ENCODE measurements at places on chromosomes 13 and 19.

GRCh38 chr19:38319421-38320258 lies at the start of gene KCNK6:
TSS of gene KCNK6 (plus strand) at chr19:38319845. CDS start at chr19:38319951, 106 bp downstream.
- peak; percentile 41 for DNase-seq

DNA sequence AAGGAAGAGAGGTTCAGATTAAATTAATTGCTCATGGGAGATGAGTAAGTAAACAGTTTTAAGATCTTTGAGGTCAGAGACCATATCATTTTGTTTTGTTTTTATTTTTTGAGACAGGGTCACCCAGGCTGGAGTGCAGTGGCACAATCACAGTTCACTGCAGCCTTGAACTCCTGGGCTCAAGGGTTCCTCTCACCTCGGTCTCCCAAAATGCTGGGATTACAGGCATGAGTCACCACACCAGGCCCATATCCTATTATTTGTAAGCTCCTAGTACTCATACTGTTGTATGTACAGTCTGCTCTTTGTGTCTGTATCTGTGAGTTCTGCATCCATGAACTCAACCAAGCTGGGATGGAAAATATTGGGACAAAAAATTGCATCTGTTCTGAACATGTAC lies 6.0 kb upstream of the RASL11A start:
- no peak for DNase-seq

DNA sequence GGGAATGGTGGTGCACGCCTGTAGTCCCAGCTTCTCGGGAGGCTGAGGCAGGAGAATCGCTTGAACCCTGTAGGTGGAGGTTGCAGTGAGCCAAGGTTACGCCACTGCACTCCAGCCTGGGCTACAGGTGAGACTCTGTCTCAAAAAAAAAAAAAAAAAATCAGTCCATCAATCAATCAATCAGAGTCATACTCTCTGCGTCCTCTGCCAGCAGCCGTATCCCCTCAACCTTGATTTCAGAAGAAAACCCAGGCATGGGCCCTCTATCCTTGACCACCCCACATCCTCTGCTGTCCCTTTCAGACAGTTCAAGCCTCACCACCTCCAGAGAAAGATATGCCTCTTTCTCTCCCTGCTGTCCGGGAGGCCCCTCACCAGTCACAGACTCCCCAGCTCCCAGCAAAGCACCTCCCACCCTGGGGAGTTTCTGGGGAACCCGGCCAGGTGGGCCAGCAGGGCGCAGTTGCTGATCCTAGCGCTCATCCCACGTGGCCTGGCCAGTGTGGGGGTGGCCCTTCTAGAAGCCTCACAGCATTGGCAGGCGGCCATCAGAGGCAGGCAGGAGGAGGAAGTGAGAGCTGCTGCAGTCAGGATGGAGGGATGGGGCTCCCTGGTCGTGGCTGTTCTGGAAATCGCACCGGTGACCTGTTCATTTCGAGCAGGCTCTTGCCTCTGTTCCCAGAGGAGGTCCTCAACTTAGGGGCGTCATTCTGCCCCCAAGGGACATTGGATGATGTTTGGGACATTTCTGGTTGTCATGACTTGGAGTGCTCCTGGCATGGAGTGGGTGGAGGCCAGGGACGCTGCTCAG lies 10.2 kb upstream of the JSRP1 start:
- DNase-seq = no peak

DNA sequence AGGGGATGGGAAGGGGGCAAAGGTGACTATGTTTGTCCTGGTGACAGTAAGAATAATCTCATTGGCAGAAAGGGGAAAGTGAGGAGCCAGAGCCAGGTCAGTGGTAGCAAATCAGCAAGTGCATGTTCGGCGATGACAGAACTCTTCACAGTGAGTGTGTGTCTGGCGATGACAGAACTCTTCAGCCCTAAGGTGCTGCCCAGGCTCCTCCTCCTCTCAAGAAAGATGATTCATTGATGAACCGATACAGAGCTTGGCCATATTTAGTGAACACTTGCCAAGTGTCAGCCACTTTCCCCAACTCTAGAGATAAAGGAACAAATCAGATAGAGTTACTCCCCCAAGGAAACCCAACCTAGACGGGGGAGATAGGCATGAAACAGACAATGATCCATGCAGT lies 199.3 kb upstream of the UBL3 start:
- DNase-seq = peak; percentile 18

GRCh38 chr13:58587183-58587582 lies 955.6 kb downstream of the PCDH17 start:
- DNase-seq = no peak

- DNase-seq = peak; percentile 3
Measured at GRCh38 chr19:4368128-4368820, 24.9 kb downstream of the MPND start.

DNA sequence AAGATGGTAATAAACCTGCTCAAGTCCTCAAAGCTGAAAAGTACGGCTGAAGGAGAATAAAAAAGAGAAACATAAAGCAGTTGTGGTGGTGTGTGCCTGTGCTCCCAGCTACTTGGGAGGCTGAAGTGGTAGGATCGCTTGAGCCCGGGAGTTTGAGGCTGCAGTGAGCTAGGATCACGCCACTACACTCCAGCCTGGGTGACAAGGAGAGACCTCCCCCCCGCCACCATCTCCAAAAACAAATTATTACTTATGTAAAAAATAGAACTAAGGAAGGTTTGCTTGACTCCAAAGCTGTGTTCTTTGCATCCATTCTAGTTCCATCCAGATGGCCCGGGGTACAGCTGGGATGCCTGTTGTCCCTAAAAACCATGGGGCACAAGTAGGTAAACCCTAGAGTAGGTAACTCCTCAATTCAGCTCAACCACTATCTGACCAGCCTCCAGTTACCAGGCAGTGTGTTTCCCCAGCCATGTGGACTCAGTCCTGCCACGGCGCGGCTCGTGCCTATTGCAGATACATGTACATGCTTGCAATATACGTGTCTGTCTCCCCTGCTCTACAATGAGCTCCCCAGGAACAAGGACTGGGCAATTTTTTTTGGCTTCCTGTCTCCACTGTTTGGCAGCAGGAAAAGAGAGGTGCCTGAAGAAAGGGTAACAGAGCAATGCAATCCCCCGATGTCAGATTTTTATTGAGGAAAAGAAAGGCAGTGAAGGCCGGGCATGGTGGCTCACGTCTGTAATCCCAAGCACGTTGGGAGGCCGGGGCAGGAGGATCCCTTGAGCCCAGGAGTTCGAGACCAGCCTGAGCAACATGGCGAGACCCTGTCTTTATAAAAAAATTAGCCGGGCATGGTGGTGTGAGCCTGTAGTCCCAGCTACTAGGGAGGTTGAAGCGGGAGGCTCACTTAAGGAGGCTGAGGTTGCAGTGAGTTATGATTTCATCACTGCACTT lies 101.3 kb downstream of the GNG7 start:
- DNase-seq = no peak

DNA sequence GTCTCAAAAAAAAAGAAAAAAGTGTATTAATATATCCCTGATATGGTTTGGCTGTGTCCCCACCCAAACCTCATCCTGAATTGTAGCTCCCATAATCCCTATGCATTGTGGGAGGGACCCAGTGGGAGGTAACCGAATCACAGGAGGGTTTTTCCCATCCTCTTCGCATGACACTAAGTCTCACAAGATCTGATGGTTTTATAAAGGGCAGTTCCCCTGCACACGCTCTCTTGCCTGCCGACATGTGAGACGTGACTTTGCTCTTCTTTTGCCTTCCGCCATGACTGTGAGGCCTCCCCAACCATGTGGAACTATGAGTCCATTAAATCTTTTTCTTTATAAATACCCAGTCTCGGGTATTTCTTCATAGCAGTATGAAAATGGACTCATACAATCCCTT lies 17.7 kb downstream of the STK24 start:
- DNase-seq = no peak

DNA sequence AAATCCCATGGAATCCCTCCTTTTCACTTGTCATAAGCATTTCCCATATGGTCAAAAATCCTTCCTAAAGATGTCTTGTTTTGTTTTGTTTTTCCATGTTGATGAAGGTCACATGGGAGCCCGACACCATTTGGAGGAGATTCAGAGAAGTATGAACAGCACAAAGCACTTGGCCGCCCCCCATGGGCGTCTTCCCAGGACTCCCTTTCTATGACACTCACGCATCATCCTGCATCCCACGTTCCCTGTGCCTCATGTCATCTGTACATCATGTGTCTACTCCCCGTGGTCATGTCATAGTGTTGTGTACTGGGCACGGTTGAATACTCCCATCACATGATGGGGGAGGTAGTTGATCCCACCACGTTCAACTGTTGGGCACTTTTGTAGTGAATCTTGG lies 2.0 kb downstream of the ZSCAN1 start:
- DNase-seq = no peak

GRCh38 chr13:57553932-57554331 lies 77.6 kb upstream of the PCDH17 start:
- no peak for DNase-seq

- no peak for DNase-seq
Measured at GRCh38 chr13:113164492-113164891, 6.0 kb downstream of the PROZ start.

DNA sequence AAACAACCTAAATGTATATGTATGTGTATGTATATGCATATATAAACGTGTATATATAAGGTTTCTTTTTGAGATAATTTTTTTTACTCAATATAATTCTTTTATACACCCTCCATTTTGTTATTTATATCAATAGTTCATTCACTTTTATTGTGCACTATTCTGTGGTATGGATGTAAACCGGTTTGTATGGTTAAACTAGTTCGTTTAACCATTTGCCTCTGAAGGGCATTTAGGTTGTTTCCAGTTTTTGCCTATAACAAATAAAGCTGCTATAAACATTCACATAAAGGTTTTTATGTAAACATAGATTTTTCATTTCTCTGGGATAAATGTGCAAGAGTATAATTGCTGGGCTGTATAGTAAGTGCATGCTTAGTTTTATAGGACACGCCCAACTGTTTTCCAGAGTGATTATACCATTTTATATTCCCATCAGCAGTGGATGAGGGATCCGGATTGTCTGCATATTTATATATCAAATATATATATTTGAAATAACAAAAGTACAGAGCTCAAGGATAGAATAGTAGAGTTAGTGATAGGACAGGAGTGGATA lies 380.3 kb downstream of the TSHZ3 start:
- DNase-seq = no peak

DNA sequence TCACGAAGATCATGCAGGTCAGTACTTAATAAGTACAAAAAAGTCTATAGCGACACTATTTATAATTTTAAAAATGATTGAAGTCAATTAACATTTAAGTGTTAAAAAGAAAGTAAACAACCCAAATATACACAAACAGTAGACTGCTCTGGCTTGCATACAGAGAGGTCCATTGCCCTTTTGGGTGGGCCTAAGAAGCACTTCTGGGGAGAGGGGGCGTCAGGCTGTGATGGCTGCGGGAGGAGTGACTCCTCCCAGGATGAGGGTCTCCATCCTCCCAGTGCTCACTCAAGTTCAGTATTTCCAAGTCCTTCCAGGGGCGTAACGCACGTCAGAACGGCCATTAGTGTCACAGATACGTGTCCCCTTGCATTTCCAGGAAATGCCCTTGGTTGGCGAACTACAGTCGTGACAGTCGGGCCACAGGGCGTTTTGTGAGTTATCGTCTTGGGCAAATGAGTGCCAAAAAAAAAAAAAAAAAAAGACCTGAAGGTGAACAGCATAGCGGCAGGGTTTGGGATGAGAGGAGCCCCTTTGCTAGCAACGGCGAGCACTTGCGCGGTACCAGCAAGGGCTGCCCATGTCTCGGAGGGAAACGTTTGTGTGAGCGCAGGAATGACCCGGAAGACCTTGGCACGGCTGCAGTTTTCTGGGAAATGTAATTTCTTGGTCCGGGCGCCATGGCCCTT lies at the start of gene SCGB2B2:
Gene SCGB2B2 (minus strand): TSS at position 463 of the 689 bp plus-strand sequence. CDS start 82,596 bp downstream, outside the sequence.
- DNase-seq = peak; percentile 87

DNA sequence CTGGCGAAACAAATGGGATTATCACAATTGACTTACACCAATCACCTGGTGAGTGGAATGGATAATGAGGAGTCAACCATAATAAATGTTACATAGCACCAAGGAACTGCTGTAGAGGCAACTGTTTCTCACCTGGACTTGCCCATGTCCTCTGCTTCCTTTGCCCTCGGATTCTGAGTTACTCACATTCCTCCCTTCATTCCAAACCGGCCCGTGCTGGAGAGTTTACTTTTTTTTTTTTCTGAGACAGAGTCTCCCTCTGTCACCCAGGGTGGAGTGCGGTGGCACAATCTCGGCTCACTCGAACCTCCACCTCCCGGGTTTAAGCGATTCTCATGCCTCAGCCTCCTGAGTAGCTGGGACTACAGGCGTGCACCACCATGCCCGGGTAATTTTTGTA lies 41.5 kb upstream of the TSC22D1 start:
- no peak for DNase-seq

- peak; percentile 99 for DNase-seq
Measured at GRCh38 chr19:8444677-8445487, at the start of gene HNRNPM. TSS of gene HNRNPM (plus strand) at chr19:8444975. CDS start at chr19:8444999, 24 bp downstream.

DNA sequence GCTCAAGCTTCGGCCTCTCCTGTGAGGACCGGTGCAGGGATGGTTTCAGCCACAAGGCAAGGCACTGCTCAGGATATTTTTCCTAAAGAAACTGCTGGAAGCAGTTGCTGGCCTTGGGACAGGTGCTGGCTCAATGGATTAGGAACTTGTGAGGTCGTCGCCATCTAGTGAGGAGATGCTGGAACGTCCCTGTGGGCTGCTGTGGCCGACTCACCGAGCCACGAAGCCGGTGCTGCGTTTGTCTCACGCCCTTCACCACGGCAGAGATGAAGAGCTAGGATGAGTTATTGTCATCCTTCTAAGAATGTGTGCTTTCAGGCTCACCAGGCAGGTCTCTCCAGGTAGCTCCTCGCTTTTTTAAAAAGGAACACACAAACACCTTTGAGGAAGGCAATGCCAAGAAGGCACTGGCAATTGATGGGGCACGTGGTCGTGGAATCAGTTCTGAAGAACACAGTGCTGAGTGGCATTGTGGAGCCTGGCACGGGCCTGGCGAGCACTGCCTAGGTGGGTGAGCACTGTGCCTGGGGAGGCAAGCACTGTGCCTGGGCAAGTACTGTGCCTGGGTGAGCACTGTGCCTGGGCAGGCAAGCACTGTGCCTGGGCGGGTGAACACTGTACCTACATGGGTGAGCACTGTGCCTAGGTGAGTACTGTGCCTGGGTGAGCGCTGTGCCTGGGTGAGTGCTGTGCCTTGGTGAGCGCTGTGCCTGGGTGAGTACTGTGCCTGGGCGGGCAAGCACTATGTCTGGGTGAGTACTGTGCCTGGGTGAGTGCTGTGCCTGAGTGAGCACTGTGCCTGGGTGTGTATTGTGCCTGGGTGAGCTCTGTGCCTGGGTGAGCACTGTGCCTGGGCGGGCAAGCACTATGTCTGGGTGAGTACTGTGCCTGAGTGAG lies 140.4 kb downstream of the TEX29 start:
- DNase-seq = no peak
